ENCODE measurements at places on chromosomes 3 and 15. TPM values are rescaled to one million over a fixed set of nuclear protein-coding genes. Genes with fewer than 3 reads are reported as not detected.

- no peak for DNase-seq
These were observed 361.0 kb upstream of the IL12A start for GRCh38 chr3:159627634-159628033.

- no peak for DNase-seq
These were observed 82.9 kb downstream of the HES1 start for GRCh38 chr3:194218646-194219453.

- no peak for DNase-seq
These were observed 61.3 kb upstream of the VGLL4 start for GRCh38 chr3:11705049-11705448.

- no peak for DNase-seq
These were observed 135.8 kb downstream of the LRRK1 start for GRCh38 chr15:101054991-101055390.

DNA sequence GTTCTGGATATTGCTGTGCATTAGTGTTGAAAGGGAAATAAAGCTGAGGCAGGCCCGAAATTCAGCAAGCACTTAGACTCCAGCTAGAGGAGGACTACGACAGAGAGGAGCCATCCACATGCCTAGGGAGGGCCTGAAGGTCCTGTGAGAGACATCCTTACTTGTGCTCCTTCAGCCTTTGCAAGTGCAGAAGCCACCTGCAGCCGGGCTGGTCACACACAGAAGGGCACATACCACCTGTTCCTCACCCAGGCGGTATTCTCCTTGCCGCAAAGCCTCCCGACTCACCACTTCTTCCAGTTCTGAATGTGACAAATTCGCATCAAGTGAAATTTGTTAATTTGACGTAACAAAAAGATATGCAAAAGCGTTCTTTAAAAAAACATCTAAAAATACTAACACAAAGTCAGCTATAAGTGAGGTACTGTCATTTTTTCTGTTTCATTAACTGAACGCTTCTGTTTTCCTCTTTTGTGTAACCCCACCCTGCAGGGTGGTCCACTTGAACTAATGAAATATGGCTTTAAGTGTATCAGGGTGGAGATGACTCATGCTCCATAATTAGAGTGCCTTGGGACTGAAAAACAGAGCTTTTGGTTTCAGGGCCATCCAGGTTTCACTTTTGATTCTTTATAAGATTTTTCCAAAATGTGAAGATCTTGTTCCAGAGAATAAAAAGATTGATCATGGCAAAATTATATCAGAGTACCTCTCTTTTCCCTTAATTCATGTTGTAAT, 467.9 kb upstream of the ATP11B start:
- DNase-seq, result no peak

GRCh38 chr3:50050361-50050760, 38.4 kb upstream of the RBM5 start:
- DNase-seq, result no peak

AADAC gene
- total RNA-seq, result not detected

SEMA3B gene
- 57.4 TPM for total RNA-seq

C3orf49 gene
- total RNA-seq, result not detected

SCAMP5 gene
- total RNA-seq, result 3.7 TPM
